CD4-positive, alpha-beta T cell treated with Interleukin-2 at 100 ng/mL for 4 hours (primary cell): ENCODE measurements at places on chromosomes 11 and 22.

DNA sequence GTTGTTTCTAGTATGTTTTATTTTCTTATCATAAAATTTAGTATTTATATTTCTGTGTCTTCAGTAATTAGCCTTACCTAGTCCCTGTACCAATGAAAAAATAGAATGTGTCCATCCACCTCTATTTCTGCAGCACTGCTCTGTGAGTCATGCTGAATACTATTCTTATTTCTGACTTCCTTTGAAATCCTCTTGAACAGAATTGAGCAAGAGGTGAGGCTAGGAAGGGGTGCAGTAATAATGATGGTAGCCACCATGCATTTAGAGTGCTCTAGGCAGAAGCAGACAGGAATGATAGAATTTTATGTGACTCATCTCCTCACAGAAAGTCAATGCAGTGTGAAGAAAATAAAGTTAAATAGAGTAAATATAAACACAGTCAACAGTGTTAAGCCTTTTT is 60.0 kb downstream of the OR10A6 start:
- no peak for DNase-seq

DNA sequence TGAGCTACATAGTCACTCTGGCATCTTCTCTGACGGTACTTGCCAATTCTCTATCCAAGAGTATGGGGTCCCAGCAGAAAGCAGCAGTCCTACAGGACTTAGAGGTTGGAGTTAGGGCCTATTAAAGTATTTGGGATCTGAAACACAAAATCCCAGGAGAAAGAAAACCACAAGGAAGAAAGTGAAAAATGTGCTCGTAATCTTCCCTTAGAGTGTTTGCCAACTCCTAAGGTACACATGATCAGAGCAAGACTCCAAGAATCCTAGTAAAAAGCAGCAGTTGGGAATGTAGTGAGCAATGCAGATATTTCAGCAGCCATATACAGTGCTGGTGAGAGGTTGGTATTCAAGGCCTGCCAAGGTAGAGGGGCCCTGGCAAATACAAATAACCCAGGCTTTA is 71.6 kb downstream of the EXT2 start:
- DNase-seq, result no peak

GRCh38 chr11:108694846-108695245 is 30.0 kb downstream of the DDX10 start:
- no peak for DNase-seq

GRCh38 chr11:104618954-104619353 is 279.3 kb downstream of the CASP12 start:
- no peak for DNase-seq

DNA sequence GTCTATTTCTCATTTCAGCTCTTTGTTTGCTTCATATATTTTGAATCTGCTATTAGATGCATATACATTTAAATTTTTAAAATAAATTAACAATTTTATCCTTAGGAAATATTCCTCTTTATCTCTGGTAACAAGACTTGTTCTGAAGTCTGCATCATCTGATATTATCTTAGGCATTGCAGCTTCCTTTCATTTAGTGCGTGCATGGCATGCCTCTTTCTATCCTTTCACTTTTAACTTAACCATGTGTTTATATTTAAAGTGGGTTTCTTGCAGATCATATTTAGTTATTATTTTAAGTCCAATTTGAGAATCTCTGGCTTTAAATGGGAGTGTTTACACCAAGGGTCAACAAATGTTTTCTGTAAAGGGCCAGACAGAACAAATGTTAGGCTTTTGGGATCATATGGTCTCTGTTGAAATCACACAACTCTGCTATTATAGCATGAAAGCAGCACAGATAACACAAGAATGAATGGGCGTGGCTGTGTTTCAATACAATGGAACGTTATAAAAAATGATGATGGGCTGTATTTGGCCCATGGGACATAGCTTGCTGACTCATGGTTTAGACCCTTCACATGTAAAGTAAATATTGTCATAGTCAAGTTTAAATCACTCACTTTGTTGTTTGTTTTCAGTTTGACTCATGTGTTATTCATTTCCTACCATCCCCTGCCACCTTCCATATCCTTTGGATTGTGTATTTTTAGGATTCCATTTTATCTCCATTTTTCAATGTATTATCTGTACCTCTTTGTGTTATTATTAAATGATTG is 83.9 kb upstream of the SNX19 start:
- DNase-seq, result no peak

DNA sequence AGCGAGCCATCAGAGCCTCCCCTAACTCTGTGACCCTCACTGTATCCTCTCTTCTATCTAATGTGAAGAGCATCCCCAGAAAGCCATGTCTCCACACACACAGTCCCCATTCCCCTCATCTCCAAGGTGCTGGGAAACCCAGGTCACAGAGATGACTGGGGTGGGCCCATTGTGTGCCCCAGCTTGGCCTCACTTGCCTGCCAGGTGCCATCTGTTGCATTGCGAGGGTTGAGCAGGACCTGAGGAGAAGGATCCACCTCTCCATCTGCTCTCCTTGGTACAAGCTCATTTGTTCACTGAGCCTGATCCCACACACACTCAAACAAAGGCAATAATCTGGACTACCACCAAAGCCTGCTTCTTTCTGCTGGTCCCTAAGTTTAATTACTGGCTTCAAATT is 118.8 kb downstream of the SPATA19 start:
- no peak for DNase-seq

- no peak for DNase-seq
Measured at GRCh38 chr11:73451896-73452295, 75.7 kb downstream of the RELT start.

GRCh38 chr11:123168955-123169484 is 26.0 kb downstream of the CLMP start:
- no peak for DNase-seq
